ENCODE measurements at places on chromosomes 2 and 18.

DNA sequence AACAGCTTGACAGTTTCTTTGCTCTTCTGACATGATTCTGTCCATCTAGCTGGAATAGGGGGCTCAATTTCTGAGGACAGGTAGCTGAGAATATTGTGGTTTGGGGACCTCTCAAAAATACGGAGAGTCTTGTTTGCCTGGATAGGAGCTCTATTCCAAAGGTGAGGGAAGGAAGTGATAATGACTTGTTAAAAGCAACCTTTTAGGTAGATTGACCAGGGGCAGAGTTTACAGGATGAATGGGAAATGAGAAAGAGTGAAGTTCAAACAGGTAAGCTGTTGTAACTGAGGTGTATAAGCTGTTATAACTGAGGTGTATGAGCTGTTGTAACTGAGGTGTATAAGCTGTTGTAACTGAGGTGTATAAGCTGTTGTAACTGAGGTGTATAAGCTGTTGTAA lies 25.1 kb downstream of the PARD3B start:
- no peak for DNase-seq

DNA sequence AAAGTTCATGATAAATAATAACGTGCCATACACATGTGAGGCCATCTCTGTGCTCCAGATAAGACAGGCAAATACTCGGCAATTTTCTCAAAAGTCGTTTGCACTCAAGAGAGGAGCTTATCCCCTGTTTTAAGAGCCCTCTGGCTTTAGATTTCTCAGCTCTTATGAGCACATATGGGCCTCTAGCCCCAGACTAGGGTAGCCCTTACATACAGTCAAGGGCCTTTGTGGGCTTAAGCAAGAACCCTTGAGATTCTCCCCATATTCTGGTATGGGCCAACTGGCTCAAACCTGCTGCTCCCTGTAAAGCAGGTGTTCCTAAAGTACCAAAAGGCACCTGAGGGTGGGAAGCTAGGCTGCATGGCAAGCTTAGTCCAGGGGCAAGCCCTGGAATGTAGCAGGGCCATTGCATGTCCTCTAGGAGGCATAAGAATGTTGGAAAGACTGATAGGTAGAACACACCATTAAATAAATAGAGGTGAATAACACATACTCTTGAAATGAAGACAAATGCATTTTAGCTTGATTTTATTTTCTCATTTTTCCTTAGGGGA lies 66.1 kb downstream of the FASTKD2 start:
- DNase-seq: no peak

DNA sequence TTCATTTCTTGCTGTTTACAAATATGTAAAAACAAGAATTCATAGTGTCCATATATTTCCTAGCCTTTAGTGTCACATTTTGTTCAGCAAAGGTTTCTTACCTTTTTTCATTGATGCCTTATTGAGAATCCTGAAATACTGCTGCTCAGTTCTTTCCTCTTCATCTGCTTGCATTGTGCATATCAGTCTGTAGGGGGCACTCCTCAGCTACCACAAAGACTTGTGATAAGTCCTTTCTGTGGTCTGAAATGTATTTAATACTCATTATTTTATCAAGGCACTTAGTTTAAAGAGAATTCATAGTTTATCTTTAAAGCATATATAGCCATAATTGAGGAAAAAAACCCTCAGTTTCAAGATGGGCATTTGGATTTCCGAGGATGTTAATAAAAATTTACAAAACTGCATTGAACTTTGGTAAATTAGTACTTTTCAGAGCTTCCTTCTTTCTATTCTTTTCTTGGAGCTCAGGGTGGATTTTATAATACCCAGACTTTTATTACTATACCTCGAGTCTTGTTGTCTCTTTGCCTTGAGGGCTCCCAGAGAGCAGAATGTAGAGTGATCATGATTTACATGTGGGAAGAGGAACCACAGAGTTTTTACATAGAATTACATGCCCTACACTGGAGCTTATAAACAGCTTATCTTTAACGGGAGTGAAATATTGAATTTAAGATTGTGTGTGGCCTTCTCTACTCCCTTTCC lies 570.1 kb downstream of the PLCL1 start:
- DNase-seq: no peak

GRCh38 chr2:126886916-126887280 lies 11.8 kb upstream of the TEX51 start:
- DNase-seq: no peak

GRCh38 chr2:144211826-144212225 lies 308.1 kb downstream of the ZEB2 start:
- DNase-seq: no peak

GRCh38 chr18:961644-962355 lies 57.1 kb downstream of the ADCYAP1 start:
- no peak for DNase-seq

DNA sequence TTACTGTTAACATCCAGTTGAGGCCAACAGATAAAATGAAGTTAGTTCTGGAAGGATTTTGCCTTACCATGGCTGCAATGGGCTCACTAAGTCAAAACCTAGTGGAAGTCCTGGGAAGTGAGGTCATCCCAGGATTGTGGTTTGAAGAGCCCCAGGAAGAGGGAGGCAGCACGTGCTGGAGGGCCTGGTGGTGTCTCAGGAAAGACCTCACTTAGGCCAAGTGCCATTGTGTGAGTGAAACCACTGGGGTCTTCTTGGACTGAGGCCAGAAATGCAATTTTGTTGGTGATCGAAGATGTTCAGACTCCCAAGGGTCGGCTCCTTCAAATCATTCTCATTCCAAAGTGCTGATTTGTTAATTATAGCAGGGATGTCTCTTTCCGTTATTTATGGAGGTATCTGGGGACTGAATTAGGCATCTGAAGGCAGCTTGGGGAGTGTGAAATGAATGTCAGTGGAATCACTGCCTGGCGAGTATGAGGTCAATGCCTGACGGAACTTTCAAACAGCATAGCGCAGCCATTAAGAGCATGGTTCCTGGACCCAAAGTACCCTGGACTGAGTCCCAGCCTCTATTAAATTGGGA lies 60.0 kb downstream of the IL1R2 start:
- DNase-seq: no peak

- no peak for DNase-seq
These were observed 191.9 kb downstream of the ARL4C start for GRCh38 chr2:234304950-234305349.

Data from omental fat pad (tissue), 4 donors.